Substantia nigra (tissue), 51 donors: ENCODE measurements at places on chromosomes 7 and 10.

DNA sequence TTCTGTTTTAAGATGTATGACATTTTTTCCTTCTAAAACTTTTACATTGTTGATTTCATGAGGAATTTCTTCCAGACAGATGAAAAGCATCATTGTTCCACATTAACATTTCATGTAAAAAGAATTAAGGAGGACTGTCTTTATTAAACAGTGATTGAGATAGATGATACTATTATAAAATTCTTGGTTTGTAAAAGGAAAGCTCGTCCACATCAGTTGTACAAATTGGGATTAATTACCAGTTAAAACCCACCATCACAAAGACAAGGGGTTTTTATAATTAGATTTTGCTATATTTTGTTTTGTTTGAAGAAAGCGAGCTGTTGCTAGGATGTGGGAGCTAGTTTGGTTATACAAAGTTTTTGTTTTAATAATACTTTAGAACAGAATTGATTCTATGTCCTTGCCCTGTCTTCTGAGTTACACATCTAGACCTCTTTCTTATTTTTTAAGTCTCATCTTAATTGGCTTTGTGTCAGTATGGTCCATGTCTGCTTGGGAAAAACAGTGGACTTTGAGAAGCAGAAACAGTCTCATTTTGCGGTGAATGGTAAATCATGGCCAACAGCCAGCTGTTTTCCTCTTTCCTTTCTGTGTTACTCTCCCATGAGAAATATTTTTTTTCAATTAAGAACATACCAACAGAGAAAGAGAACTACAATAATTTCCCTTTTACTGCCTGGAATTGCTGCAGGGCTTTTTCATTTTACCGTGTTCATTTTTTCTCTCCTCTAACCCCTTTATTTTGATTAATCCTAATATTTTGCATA lies 3.2 kb downstream of the TES start:
- no peak for DNase-seq

GRCh38 chr7:49037346-49038210 lies 113.2 kb downstream of the CDC14C start:
- no peak for DNase-seq

DNA sequence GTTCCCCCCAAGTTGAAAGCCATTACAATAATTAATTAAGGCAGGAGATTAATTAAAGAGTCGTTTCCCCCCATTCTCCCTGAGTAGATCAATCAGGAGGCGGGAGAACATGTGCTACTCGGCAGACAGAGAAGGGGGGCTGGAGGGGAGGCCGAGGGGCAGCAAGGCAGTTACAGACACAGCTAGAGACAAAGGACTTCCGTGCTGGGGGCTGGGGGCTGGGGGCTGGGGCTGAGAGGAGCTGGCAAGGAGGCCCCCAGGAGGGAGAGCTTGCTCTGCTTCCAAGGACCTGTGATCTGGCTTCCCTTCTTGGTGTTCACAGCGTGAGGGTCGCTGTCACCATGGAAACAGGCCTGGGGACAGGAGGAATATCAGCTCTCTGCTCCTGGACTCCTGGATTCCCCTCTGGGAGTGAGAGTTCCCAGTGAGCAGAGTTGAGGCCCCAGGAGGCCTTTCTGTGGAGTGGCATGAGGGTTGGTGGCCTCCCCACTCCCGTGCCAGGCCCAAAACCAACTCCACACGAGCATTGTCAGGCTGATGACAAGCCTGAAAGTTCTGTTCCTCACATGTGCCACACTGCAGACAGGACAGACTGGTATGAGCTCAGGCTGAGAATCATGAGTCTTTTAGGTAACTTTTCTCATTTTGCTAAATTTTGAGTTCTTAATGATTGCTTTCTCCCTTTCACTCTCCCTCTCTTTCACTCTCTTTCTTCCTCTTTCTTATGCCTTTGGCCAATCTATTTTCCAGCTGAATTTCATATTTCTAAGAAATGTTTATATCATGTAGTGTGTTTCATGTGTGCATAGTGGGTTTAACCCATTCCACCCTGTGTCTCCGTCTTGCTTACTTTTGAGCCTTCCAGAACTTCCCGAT lies 16.4 kb downstream of the FAM241B start:
- no peak for DNase-seq

DNA sequence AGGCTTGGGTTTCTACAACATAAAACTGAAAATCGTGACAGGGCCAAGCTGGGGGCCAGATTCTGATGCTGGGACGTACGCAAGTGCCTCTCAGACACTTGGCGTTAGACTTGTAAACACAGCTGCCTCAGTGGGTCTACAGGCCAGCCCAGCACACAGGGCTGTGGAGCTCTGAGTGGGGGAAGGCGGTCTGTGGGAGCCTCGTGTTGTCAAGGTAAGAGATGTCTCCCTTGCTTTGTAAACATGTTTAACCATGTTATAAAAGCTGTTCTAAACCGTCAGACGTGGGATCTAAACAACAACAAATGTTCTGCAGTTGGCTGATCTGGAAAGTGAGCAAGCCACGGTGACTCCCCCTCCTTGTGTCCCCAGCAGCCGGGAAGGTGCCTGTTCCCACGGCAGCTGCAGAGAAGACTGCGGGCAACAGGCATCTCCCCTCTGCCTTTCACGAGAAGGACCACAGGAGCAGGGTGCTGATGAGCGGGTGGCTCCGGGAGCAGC lies 67.8 kb downstream of the ZRANB1 start:
- DNase-seq, result no peak

GRCh38 chr10:84244651-84245270 lies at the start of gene RGR:
RGR (plus strand) TSS chr10:84245053; CDS start chr10:84245091, 38 bp downstream.
- peak; percentile 90 for DNase-seq

DNA sequence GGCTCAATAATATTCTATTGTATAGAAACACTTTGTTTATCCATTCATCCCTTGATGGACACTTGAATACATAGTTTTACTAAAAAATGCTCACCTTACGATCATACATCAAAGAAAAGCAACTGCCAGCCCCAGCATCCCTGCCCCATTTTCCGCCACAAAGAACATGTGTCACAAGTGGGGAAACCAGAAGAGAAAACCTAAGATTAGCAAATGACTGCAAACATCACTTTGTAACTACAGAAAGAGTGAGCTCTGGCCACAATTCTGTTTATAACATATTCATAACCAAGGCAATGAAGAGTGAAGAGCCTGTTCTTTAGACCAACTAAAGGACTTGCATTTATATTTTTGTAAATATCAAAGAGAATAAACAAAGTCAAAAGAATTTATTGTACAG lies 89.8 kb downstream of the DOCK4 start:
- DNase-seq, result no peak

- DNase-seq, result no peak
Measured at GRCh38 chr10:71590781-71591350, 128.7 kb downstream of the C10orf105 start.

- no peak for DNase-seq
Measured at GRCh38 chr10:1273372-1274105, 217.4 kb downstream of the WDR37 start.

GRCh38 chr10:94133239-94133638 lies 139.5 kb downstream of the PLCE1 start:
- no peak for DNase-seq

- DNase-seq, result no peak
Measured at GRCh38 chr7:50685135-50686065, 97.3 kb downstream of the GRB10 start.

DNA sequence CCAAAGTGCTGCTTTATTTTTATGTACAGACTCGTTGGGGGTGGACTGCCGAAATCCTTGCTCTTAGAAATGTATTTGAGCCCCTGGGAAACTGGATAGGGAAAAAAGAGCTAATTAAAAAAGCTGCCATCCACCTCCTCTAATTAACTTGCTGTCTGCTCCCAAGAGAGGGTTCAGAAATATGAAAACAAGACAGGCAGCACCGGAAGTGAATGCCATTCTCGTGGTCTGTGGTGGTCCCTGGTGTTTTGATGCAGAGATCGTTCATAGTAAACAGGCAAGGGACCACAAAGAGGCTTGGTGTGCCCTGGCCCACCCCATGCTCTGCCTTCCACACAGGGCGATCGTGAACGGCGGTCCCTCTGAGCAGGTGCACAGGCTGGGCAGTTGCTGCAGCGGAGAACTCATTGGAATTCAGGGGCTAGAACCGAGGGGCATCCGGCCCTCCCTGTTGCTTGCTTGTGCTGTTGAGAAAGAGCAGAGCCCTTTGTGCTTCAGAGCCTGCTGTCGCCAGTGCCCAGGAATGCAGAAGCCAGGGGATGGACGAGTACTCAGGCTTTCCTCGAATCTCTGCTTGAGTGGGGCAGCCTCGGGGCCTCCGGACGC lies 79.1 kb upstream of the BTBD16 start:
- DNase-seq, result peak; percentile 7
